ENCODE measurements at places on chromosomes 2 and 18.
A peak's percentile ranks its signal among the peaks of the same experiment; 100 is the strongest.

DNA sequence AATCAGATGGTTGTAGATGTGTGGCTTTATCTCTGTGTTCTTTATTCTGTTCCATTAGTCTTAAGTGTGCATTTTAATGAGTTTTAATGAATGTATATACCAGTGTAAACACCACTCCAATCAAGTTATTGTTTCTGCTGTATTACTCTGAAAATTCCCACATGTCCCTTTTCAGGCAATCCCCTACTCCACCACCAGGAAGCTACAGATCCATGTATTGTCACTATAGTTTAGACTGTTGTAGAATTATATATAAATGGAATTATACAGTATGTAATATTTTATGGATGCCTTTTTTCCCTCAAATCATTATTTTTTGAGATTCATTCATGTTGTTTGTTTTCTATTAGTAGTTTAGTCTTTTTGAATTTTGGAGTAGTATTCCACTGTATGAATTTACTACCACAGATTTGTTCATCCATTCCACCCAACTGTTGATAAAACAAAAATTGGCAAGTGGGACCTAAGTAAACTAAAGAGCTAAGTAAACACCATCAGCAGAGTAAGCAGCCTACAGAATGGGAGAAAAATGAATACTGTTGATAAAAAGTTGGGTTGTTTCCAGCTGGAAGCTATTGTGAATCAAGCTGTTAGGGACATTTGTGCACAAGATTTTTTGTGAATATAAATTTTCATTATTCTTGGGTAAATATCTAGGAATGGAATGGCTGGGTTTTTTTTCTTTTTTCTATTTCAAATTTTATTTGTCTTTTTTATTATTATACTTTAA is 262.0 kb downstream of the CAMKMT start:
- DNase-seq: no peak

GRCh38 chr18:22180722-22181121 is 11.3 kb downstream of the GATA6 start:
- DNase-seq: no peak

- DNase-seq: no peak
These were observed 545.1 kb upstream of the PKDCC start for GRCh38 chr2:41502752-41503151.

GRCh38 chr2:240259924-240260529 is 119.6 kb upstream of the OTOS start:
- DNase-seq: no peak

DNA sequence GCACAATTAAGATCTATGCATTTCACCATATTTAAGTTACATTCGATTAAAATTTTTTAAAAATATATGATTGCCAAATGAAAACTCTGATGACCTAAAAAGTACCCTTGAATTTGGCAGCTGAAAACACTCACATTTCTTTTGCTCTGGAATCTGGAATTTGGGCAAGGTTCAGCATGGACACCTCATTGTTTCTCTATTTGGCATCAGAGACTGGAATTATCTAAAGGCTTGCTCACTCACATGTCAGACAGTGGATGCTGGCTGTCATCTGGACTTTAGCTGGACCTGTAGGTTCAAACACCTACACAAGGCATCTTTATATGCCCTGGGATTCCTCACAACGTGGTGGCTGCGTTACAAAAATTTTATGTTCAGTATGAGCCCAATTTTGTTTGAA is 16.1 kb downstream of the MBOAT2 start:
- no peak for DNase-seq

DNA sequence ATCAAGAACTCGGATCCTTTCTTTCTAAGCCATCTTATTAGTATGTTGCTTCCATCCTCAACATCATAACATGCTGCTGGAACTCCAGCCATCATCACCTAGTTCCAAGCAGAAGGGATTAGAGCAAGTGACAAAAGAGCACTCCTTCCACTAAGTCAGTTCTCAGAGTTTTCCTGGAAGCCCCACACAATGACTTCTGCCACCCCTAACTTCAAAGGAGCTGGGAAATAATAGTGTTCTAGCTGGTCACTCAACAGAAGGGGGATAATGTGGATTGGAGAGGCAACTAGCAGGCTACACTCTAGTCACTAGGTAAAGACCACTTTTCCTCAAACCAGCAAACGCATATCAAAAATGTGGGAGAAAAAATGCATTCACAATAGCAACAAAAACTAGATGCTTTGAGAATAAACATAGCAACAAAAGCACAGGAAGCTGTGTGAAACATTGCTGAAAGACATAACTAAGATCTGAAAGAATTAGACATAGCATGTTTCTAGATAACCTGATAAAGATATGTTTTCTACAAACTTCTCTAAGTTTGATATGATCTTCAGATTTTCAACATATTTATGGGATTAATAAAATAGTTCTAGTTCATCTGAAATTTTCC is 39.5 kb downstream of the COX7A2L start:
- no peak for DNase-seq

GRCh38 chr18:32301976-32302743 is 112.3 kb downstream of the MEP1B start:
- no peak for DNase-seq

DNA sequence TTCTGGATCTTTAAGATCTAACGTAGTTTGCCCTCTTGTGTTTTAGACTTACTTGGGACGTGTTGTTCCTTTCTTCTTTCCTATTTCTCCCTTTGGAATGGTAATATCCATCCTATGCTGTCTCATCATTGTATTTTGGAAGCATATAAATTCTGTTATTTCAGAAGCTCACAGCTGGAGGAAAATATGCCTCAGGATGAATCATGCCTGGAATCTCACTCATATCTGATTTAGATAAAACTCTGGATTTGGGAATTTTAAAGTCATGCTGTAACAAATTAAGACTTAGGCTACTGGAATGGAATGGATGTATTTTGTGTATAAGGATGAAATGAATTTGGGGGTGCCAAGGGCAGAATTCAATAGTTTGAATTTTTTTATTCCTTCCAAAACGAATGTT is 245.2 kb upstream of the GULP1 start:
- DNase-seq: no peak

DNA sequence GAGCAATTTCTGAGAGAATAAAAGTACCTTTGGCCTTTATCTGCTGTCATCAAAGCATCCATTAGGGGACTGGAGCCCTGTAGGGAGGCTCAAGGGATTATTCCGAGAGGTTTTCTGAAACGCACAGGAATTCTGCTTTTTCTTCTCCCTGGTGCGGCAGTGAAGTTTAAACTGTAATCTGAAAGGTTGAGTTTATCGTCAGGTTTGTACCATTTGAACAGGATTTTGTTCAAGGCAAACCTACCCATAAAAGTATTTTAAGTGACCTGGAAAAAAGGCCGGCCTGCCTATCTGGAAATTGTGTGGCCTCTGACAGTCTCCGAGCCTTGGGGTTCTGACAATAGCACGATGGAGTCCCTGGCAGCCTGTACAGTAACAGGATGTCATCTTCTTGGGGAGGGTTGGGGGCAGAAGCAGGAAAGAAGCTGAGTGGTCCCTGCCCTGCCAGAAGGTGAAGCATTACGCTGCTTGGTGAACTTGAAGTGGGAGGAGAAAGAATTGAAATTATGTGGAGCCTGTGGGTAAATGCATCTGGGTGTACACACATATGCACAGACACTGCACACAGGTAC is 272.0 kb downstream of the CYRIA start:
- DNase-seq: no peak

DNA sequence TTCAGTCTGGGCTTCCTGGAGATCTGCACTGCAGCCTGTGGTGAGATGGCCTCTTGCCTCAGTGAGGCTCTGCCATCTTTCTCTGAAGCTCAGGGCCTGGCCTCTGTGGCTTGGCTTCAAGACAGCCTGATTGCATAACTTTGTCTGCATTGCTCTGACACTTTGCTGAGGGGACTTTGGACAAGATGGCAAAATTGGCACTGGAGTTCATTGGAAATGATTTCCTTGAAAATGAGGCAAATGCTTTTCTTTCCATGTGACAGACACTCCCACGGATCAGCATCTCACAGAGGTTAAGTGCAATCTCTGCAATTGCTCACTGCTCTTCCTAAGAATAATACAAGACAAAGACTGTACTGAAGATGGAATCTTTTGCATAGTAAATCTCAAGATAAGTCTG is 166.8 kb downstream of the KCNS3 start:
- DNase-seq: no peak

DNA sequence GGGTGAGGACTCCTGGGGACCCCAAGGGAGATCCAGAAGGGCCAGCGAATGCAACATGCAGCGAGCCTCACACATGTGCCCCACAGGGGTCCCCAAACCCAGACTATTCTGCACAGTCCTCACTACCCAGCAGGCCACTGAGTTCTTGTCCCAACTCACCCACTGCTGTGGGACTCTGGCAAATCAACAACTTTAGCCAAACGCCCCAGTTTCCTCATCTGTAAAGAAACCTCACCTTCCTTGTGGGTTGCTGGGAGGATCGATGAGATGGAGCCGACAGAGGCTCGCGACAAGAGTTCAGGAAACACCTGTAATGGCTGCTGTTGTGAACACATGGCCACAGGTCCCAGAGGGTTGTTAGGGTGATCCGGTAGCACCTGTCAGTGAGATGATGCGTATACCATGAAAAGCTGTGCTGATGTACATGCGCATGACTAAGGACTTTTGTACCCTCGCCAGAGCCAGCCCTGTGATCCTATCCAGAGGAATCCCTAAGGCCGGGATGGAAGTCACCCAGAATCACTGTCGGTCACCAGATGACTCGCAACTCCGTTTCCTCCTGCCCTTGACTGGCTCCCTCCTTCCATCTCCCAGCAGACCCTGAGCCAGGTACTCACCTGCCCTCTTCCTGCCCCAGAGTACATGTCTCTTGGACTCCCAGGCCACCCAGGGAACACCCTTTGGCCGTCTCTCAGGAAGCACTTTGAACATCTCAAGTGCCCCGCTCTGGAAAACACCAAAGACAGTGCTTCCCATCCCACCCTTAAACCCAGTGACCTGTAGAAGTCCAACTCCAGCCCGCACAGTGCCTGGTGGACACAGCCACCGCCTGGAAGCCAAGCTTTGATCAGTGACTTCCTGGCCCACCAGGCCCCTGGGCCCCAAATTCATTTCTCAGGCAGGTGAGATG is 103.3 kb upstream of the ID2 start:
- no peak for DNase-seq

- DNase-seq: no peak
These were observed 29.2 kb downstream of the SMAD7 start for GRCh38 chr18:48921305-48922225.

GRCh38 chr2:18722101-18722500 is 132.7 kb upstream of the NT5C1B start:
- DNase-seq: no peak

GRCh38 chr2:183996825-183997793 is 601.2 kb upstream of the ZNF804A start:
- DNase-seq: no peak

GRCh38 chr2:112008910-112009485 is 46.1 kb upstream of the TMEM87B start:
- DNase-seq: no peak

- DNase-seq: no peak
These were observed 109.7 kb downstream of the MBD5 start for GRCh38 chr2:148130581-148130980.

GRCh38 chr2:181723731-181724130 is 43.4 kb upstream of the NEUROD1 start:
- no peak for DNase-seq

GRCh38 chr2:105188343-105188742 is 53.2 kb upstream of the GPR45 start:
- DNase-seq: no peak

DNA sequence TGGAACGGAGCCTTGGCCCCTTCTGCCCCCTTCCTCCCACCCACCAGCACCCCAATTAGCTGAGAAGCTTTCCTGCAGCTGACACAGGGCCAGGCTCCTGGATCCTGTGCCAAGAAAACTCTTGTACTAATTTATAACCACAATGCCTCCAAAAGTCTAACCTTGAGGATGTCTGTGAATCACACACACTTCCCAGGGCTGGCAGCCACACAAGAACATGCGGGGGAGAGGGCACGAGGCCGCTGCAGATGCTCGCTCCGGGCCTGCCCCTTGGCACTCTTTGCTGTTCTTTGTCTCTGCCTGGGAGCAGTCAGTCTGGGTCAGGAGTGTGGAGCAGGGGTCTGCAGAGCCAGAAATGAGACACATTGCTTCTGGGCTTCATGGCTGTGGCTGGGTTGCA is 62.7 kb upstream of the KIF5C start:
- DNase-seq: peak; percentile 55

GRCh38 chr2:238865015-238865719 is 17.3 kb downstream of the TWIST2 start:
- no peak for DNase-seq

GRCh38 chr2:101718993-101719571 is 21.6 kb downstream of the MAP4K4 start:
- no peak for DNase-seq

GRCh38 chr2:122634256-122634655 is 878.8 kb downstream of the TSN start:
- no peak for DNase-seq

- DNase-seq: no peak
These were observed 208.6 kb downstream of the MYO1B start for GRCh38 chr2:191453761-191454160.

- DNase-seq: no peak
These were observed 223.5 kb downstream of the PIK3C3 start for GRCh38 chr18:42178376-42179080.

- peak; percentile 69 for DNase-seq
These were observed 6.5 kb downstream of the PTMA start for GRCh38 chr2:231714639-231715498.

GRCh38 chr18:79572093-79572780 is 107.4 kb upstream of the CTDP1 start:
- DNase-seq: no peak

DNA sequence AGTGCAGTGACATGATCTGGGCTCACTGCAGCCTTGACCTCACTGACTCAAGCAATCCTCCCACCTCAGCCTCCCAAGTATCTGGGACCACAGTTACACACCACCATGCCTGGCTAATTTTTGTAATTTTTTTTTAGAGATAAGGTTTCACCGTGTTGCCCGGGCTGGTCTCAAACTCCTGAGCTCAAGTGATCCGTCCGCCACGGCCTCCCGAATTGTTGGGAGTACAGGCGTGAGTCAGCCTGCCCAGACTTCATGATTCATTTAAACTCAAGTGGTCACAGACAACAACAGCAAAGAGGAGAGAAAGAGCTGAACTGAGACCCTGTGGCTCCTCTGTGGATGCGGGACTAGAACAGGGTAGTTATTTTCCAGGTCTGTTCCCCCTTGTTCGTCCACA is 83.0 kb downstream of the TSHZ1 start:
- DNase-seq: no peak

DNA sequence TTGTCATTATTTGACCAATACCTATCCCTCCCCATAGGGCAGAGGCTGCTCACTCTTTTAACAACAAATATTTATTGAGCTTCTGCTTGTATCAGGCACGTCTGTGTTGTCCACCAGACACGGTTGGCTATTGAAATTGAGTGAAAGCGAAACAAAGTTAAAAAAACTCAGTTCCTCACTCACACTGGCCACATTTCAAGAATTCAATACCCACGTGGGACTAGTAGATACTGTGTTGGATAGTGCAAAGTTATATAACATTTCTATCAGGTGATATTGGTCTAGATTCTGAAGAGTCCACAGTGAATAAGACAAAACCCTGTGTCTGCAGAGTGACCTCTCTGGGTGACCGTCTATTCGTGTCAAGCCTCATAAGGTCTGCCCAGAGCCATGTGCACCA is 43.9 kb upstream of the GALR1 start:
- no peak for DNase-seq

- no peak for DNase-seq
These were observed 40.6 kb downstream of the LCLAT1 start for GRCh38 chr2:30487603-30488002.

- no peak for DNase-seq
These were observed 281.1 kb downstream of the SLC4A3 start for GRCh38 chr2:219908538-219908937.

- DNase-seq: no peak
These were observed 317.1 kb upstream of the LRRTM1 start for GRCh38 chr2:80621656-80622055.

- DNase-seq: no peak
These were observed 85.8 kb downstream of the TCF4 start for GRCh38 chr18:55501982-55502710.
